ENCODE measurements at places on chromosomes 1 and 21. TPM values are rescaled to one million over a fixed set of nuclear protein-coding genes. Genes with fewer than 3 reads are reported as not detected.
A peak's percentile ranks its signal among the peaks of the same experiment; 100 is the strongest.

DNA sequence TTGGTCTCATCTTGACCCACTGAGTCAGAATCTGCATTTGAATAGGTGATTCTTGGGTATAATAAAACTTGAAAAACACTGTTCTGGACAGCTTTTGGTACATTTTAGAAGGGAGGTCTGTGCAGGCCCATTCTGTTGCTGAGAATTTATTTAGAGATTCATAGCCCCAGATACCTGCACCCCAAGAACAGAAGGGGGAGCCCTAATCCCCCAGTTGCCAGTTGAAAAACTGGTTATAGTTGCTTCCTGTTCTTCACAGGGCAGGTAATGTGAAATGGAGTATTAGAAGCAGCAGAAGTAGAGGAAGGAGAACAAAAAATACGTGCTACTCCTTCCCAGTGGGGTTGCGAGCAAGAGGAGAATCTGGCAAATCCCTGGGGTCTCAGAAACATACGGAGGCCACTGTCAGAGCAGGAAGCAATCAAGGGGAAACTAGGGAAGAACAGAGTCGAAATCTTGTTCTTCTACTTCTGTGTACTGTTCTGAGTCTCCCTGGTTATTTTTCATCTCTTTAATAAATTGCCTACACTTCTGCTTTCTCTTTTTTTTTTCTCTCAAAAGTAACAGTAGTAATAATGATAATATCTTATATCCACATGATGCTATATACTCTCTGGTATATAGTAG lies 4.6 kb upstream of the CLCA2 start:
- no peaks in the 10 kb centered on the region for H3K27me3 ChIP-seq
- no peak for DNase-seq
- H3K27ac ChIP-seq = no peak overlapping the region
- no peak overlapping the region for H3K4me3 ChIP-seq
- H3K36me3 ChIP-seq = no peaks in the 10 kb centered on the region

Gene GOLT1A
- total RNA-seq = 0.50 TPM

Gene GSTM5
- not detected for total RNA-seq

Gene ATF3
- 87.6 TPM for total RNA-seq

GRCh38 chr1:2212274-2212531 lies 15.9 kb upstream of the SKI start:
- peak overlapping the region; percentile 99 for H3K27ac ChIP-seq
- peak overlapping the region; percentile 34 for H3K4me3 ChIP-seq
- no peaks in the 10 kb centered on the region for H3K27me3 ChIP-seq
- no peaks in the 10 kb centered on the region for H3K36me3 ChIP-seq
- H3K4me1 ChIP-seq = peaks cover 53% of the 10 kb centered on the region

DNA sequence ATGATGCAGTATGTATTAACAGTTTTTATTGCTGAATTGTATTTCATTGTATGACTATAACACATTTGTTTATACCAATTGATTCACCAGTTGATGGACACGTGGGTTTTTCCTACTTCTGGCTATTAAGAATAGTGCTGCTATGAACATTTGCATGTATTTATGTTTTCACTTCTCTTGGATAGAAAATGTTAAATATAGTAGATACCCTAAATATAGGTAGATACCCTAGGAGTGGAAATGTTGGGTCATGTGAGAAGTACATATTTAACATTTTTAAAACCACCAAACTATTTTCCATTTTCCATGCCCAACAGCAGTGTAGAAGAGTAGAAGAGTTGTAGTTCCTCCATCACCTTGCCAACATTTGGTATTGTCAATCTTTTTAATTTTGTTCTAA lies 7.8 kb downstream of the PHTF1 start:
- DNase-seq = no peak
- peaks cover 11% of the 10 kb centered on the region for H3K36me3 ChIP-seq
- H3K4me3 ChIP-seq = no peak overlapping the region
- H3K4me1 ChIP-seq = peaks cover 10% of the 10 kb centered on the region
- no peaks in the 10 kb centered on the region for H3K27me3 ChIP-seq

Gene ATP1A2
- total RNA-seq = 3.5 TPM

DNA sequence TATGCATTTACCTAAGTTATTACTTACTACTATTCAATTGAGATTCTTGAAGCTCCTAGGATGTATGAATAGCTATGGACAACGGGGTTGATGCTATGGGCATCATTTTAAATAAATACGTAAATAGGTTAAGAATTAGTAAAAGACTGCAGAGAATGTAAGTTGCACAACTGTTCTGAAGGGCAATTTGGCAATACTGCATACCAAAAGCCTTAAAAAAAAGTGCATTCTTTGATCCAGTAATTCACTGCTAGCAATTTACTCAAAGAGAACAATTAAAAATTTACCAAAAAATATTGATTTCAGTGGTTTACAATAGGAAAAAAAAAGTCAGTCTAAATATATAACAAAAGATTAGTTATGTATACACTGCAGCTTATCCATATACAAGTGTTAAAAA lies 3.5 kb downstream of the ARPC5 start:
- peak overlapping the region; percentile 6 for H3K27ac ChIP-seq
- peaks cover 41% of the 10 kb centered on the region for H3K36me3 ChIP-seq
- no peaks in the 10 kb centered on the region for H3K27me3 ChIP-seq
- H3K4me1 ChIP-seq = peaks cover 26% of the 10 kb centered on the region

Gene CFAP45
- total RNA-seq = 3.2 TPM

GRCh38 chr1:17826165-17826488 lies 71.0 kb downstream of the ACTL8 start:
- H3K27ac ChIP-seq = no peak overlapping the region
- DNase-seq = no peak
- no peaks in the 10 kb centered on the region for H3K4me1 ChIP-seq
- H3K36me3 ChIP-seq = no peaks in the 10 kb centered on the region

GRCh38 chr1:23530087-23530746 lies 816 bp downstream of the E2F2 start:
- peaks cover 9% of the 10 kb centered on the region for H3K4me1 ChIP-seq
- H3K4me3 ChIP-seq = peak overlapping the region; percentile 53
- no peak overlapping the region for H3K27ac ChIP-seq
- no peak for DNase-seq
- no peaks in the 10 kb centered on the region for H3K36me3 ChIP-seq

Gene CFH
- 32.3 TPM for total RNA-seq

Data from astrocyte (in vitro differentiated cells and primary cell).